ENCODE measurements at places on chromosomes 5 and 9.

DNA sequence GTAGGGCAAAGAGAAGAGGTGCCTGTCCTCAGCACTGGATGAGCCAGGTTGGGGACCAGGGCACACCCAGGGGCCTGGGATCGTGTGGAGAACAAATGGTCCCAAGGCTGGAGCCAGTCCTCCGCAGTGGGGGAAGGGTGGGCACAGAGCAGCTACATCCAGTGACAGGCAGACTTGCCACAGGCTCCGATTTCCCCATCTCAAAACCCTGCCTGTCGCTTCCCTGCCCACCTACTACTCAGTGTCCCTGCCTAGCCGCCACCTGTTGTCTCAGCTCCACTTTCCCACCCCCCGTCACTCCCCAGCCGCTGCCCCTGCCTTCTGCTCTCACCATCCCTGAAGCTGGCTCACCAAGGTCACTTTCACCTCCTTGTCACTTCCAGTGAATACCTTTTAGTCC is 13.9 kb upstream of the ENHO start:
- no peaks in the 10 kb centered on the region for H3K36me3 ChIP-seq
- H3K27me3 ChIP-seq: peaks cover 53% of the 10 kb centered on the region
- H3K4me3 ChIP-seq: no peak overlapping the region
- no peak overlapping the region for H3K27ac ChIP-seq
- no peaks in the 10 kb centered on the region for H3K4me1 ChIP-seq
- no peak for DNase-seq

- peaks cover 76% of the 10 kb centered on the region for H3K4me1 ChIP-seq
- no peaks in the 10 kb centered on the region for H3K27me3 ChIP-seq
- DNase-seq: no peak
- H3K36me3 ChIP-seq: peaks cover 90% of the 10 kb centered on the region
- peak overlapping the region; percentile 88 for H3K27ac ChIP-seq
These were observed 8.3 kb downstream of the HNRNPH1 start for GRCh38 chr5:179615203-179615602.

- no peak for DNase-seq
- H3K36me3 ChIP-seq: no peaks in the 10 kb centered on the region
- H3K4me1 ChIP-seq: no peaks in the 10 kb centered on the region
- H3K27ac ChIP-seq: no peak overlapping the region
- no peak overlapping the region for H3K4me3 ChIP-seq
- no peaks in the 10 kb centered on the region for H3K27me3 ChIP-seq
These were observed 48.4 kb upstream of the SRFBP1 start for GRCh38 chr5:121913418-121913817.

- H3K27ac ChIP-seq: no peak overlapping the region
- no peaks in the 10 kb centered on the region for H3K36me3 ChIP-seq
- H3K27me3 ChIP-seq: peaks cover 30% of the 10 kb centered on the region
These were observed 60.3 kb downstream of the SEC61B start for GRCh38 chr9:99282406-99282805.

- no peak for DNase-seq
- H3K36me3 ChIP-seq: no peaks in the 10 kb centered on the region
- H3K4me1 ChIP-seq: peaks cover 4% of the 10 kb centered on the region
- H3K4me3 ChIP-seq: no peak overlapping the region
- peaks cover 10% of the 10 kb centered on the region for H3K27me3 ChIP-seq
These were observed 34.6 kb downstream of the ZCCHC9 start for GRCh38 chr5:81335946-81336345.

DNA sequence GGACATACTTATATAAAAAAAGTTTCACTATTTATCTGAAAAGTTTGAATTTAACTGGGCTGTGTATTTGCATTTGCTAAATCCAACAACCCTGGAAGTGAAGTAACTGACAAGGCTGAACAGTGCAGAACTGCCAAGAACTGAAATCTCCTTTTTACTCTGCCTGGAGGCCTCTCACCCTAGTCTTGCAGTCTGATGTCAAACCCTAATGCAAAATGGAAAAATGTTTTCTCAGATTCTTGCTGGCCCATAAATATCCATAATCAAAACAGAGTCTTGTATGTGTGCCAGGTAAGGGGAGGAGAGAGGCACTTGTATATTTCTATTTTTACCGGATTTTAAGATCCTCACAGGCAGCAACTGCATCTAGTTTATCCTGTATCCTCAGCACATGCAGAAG is 432.7 kb upstream of the KLF4 start:
- no peaks in the 10 kb centered on the region for H3K36me3 ChIP-seq
- H3K27ac ChIP-seq: no peak overlapping the region
- H3K4me1 ChIP-seq: no peaks in the 10 kb centered on the region
- H3K4me3 ChIP-seq: no peak overlapping the region
- no peaks in the 10 kb centered on the region for H3K27me3 ChIP-seq

DNA sequence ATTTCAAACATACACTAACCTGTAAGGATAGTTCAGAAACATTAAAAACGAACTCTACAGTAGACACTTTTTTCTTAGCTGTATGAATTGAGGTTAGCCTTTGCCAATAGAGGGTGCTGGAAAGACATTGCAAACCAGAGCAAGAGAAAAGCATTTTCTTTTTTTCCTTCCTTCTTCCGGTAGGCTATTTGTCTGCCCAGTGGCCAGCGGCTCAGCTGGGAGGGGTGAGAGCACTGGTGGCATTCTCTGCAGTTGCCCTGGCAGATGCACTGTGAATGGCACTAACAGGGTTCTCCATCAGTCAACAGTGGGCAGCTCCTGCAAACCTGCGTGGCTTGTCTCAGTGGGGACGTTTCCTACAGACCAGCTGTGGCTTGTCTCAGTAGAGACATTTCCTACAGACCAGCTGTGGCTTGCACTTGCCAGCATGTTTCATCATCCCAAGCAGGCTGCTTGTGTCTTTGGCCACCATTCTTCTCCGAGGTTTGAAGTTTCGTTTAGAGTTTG is 984.5 kb upstream of the CDH18 start:
- H3K27me3 ChIP-seq: no peaks in the 10 kb centered on the region
- no peak for DNase-seq
- no peak overlapping the region for H3K4me3 ChIP-seq
- H3K27ac ChIP-seq: no peak overlapping the region
- no peaks in the 10 kb centered on the region for H3K4me1 ChIP-seq

DNA sequence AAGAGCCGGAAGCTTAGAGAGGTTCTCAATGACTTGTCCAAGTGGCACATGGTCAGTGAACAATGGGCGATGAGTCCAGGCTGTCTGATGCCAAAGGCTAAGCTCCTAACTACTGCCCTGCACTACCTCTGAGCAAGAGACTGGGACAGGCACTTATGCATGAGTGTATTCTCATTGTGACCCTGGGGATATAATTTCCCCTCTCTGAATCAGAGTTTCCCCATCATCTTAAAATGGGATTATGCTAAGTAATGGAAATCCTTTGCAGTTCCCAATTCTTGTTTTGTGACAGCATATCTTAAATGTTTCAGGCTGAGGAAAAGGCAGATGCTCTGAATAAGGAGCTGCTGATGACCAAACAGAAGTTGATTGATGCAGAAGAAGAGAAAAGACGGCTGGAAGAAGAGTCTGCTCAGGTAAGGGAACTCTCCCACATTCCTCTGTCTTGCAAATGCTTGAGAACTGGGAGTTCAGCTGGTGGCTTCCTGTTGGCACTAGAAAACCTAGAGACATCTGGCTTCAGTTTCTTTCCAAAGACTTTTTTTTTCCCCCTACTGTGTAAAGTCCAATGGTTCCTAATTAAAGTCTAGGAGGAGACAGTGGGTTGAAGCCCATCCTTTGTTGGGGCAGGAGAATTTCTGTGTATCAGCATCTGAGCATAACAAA is 64.1 kb downstream of the GPR21 start:
- no peaks in the 10 kb centered on the region for H3K27me3 ChIP-seq
- no peak overlapping the region for H3K4me3 ChIP-seq
- no peak overlapping the region for H3K27ac ChIP-seq
- no peaks in the 10 kb centered on the region for H3K4me1 ChIP-seq
- DNase-seq: no peak

DNA sequence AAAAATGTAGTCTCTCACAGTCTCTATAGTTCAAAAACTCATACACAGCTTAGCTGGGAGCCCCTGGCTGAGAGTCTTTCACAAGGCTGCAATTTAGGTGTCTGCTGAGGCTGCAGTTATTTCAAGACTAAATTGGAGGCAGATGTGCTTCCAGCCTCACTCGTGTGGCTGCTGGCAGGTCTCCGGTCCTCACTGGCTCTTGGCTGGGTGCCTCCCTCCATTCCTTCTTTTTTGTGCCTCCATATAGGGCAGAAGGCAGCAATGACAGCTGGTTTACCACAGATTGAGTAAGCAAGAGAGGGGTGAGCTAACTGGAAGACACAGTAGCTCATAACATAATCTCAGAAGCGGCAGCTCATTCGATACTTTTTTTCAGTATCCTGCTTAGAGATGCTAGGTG is 2167.7 kb upstream of the WWC1 start:
- H3K27me3 ChIP-seq: no peaks in the 10 kb centered on the region
- DNase-seq: no peak
- no peak overlapping the region for H3K27ac ChIP-seq
- H3K4me1 ChIP-seq: no peaks in the 10 kb centered on the region
- H3K4me3 ChIP-seq: no peak overlapping the region

DNA sequence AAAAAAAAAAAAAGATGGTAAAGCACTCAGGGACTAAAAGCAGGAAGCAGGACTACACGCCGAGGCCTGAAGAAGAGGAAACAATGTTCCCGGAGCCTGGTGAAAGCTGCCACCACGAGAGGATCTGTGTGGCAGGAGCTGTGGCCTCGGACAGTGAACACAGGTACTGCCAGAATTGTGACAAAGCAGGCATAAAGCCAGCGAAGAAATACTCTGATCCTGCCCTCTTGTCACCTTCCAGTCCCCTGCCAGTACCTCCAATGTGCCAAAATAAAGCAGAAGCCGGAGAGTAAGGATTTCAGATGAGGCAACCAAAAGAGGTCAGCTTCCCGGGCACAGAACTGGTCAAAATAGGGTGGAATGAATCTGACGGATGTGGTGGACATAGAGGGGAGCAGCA is 211.5 kb upstream of the TARS1 start:
- H3K36me3 ChIP-seq: peaks cover 2% of the 10 kb centered on the region
- no peak for DNase-seq
- no peak overlapping the region for H3K4me3 ChIP-seq
- no peaks in the 10 kb centered on the region for H3K27me3 ChIP-seq

DNA sequence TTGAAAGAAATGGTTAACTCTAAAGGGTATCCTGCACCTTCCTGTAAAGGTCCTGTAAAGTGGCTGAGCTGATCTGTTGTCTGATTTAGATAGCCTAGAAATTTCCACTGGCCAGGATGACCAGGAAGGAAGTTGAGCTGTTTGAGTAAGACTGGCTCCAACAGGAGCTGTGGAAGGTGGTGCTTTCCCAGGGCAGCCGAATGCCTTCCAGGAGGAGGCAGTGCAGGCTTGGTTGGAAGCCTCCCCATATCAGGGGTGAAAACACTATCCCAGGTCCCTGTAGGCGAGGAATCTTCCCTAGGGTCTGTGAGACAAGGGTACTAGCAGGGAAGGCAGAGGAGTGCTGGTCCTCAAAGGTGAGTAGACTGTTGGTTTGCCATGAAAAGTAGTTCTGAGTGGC is 98.4 kb downstream of the LIX1 start:
- peaks cover under 1% of the 10 kb centered on the region for H3K4me1 ChIP-seq
- no peaks in the 10 kb centered on the region for H3K36me3 ChIP-seq
- no peak for DNase-seq
- no peak overlapping the region for H3K4me3 ChIP-seq
- H3K27ac ChIP-seq: no peak overlapping the region
- H3K27me3 ChIP-seq: no peaks in the 10 kb centered on the region

GRCh38 chr9:88953381-88954029 is 37.8 kb upstream of the S1PR3 start:
- H3K36me3 ChIP-seq: peaks cover 2% of the 10 kb centered on the region
- no peak overlapping the region for H3K27ac ChIP-seq
- no peak overlapping the region for H3K4me3 ChIP-seq
- no peak for DNase-seq

- no peak overlapping the region for H3K27ac ChIP-seq
- DNase-seq: no peak
- H3K4me1 ChIP-seq: no peaks in the 10 kb centered on the region
These were observed 2.8 kb downstream of the ADCY2 start for GRCh38 chr5:7398596-7399280.

DNA sequence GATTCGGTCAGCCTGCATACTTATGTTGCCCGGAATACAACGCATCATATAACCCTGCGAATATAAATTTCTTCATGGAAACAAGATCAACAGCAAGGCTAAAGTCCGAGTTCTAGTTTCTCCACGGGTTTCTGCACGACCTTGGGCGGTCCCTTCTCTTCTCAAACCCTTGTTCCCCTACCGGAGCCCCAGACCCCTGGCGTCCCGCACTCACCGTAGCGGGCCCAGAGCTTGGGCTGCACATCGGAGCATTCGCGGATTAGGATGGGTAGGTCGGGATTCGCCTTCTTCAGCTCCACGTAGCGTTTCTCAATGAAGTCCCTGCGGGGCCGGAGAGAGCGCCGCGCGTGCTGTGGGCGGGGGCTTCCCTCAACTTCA is 399 bp downstream of the NDUFA2 start:
- H3K4me1 ChIP-seq: peaks cover 53% of the 10 kb centered on the region
- H3K36me3 ChIP-seq: peaks cover 47% of the 10 kb centered on the region
- H3K4me3 ChIP-seq: peak overlapping the region; percentile 96
- H3K27ac ChIP-seq: peak overlapping the region; percentile 99
- DNase-seq: no peak

DNA sequence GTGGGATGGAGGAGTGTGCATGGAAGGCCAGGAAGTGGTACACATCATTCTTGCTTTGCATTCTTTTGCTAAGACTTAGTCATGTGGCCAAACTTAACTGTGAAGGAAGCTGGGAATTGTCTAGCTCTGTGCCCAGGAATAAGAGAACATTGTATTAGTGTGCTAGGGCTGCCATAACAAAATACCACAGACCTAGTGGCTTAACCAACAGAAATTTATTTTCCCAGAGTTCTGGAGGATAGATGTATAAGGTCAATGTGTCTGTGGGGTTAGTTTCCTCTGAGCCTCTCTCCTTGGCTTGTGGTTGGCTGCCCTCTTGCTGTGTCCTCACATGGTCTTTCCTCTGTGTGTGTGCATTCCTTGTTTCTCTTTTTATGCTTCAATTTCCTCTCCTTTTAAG is 32.4 kb downstream of the NNT start:
- peaks cover 18% of the 10 kb centered on the region for H3K36me3 ChIP-seq
- DNase-seq: no peak
- no peak overlapping the region for H3K27ac ChIP-seq
- no peaks in the 10 kb centered on the region for H3K27me3 ChIP-seq

GRCh38 chr5:115418788-115419187 is 122.3 kb upstream of the CCDC112 start:
- H3K4me3 ChIP-seq: no peak overlapping the region
- H3K36me3 ChIP-seq: no peaks in the 10 kb centered on the region
- no peak overlapping the region for H3K27ac ChIP-seq
- no peaks in the 10 kb centered on the region for H3K4me1 ChIP-seq
- DNase-seq: no peak
- no peaks in the 10 kb centered on the region for H3K27me3 ChIP-seq

All from central memory CD8-positive, alpha-beta T cell (primary cell).